GM12865 (cell line): ENCODE measurements at places on chromosomes 7 and 10.
A peak's percentile ranks its signal among the peaks of the same experiment; 100 is the strongest.

DNA sequence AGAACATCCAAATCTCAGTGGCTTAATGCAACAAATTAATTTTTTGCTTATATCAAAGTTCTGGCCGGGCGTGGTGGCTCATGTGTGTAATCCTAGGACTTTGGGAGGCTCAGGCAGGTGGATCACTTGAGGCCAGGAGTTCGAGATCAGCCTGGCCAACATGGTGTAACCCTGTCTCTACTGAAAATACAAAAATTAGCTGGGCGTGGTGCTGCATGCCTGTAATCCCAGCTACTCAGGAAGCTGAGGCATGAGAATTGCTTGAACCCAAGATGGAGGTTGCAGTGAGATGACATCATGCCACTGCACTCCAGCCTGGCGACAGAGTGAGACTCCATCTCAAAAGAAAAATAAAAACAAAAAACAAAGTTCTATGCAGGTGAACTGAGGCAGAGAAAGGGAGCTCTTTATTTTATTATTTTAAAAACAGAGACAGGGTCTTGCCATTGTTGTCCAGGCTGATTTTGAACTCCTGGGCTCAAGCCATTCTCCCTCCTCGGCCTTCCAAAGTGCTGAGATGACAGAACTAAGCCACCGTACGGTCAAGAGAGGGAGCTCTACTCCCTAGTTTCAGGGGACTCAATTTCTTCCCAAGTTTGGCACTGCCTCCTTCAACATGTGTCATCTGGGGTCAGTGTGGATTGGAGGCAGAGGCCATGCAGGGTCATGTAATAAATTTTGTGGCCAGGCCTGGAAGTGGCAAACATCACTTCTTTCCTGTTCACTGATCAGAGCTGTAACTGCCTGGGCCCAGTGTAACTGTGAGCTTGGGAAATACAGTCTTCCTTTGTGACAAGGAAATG lies 2.4 kb downstream of the ADCK2 start:
- DNase-seq, result no peak

GRCh38 chr7:96233528-96234154 lies 88.3 kb downstream of the SLC25A13 start:
- DNase-seq, result no peak

GRCh38 chr7:50589364-50589763 lies 24.2 kb upstream of the DDC start:
- no peak for DNase-seq

GRCh38 chr10:1190791-1191490 lies 134.8 kb downstream of the WDR37 start:
- DNase-seq, result no peak

DNA sequence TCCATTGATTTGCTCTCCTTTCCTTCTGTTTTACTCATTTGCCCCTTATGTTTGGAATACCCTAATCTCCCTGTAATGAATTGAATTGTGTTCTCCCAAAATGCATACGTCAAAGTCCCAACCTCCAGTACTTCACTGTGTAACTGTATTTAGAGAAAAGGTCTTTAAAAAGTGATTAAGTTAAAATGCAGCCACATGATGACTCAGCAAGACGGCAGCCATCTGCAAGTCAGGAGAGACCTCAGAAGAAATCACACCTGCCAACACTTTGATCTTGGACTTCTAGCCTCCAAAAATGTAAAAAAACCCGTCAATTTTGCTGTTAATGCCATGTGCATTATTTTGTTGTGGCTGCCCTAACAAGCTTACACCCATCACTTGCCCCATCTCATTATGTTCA lies 85.3 kb upstream of the PCLO start:
- DNase-seq, result no peak

DNA sequence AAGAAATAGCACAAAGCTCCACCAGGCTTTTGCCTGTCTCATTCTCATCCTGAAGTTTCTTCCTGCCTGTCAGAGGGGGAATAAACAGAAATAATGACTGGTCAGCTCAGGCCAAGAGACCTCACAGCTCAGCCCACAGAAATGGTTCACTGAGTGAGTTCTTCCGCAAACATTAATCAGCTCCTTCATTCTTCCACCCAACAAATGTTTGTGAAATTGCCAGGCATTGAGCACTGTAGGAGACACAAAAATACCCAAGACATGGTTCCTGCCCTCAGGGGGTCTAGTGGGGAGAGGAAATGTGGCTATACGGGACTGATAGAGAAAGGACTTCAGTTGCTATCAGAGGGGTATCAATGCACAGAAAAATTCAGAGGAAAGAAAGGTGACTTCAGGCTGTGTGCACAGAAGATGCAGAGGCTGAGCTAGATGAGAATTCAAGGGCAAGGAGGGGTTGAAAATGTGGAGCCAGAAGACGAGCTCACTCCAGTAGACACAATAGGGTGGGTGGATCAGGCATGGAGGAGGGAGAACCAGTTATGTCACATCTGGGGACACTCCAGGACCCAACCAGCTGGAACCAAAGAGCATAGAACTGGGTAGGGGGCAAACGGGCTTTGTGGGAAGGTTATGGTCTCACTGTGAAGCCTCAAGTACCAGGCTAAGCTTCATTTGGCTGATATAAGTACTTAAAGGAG lies 20.9 kb downstream of the MYOF start:
- DNase-seq, result no peak

GRCh38 chr10:34151931-34152330 lies 663.2 kb downstream of the PARD3 start:
- no peak for DNase-seq

DNA sequence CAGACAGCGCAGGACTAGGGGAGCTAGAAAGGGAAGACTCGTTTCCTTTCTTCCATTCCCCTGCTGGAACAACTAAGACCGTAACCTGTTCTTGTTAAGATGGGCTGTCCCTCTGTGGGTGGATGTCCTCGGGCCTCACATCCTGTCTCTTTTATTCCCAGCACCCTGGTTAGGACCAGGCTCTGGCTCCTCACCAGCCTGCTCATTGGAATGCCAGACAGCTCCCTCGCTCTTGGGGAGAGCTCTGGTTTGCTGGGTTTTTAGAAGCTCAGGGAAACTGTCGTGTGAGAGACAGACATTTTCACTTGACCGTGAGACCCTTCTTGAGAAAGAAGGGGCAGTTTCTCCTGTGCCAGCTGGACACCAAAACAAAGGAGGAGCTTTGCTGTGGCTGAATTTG lies 58.1 kb upstream of the HABP2 start:
- no peak for DNase-seq

DNA sequence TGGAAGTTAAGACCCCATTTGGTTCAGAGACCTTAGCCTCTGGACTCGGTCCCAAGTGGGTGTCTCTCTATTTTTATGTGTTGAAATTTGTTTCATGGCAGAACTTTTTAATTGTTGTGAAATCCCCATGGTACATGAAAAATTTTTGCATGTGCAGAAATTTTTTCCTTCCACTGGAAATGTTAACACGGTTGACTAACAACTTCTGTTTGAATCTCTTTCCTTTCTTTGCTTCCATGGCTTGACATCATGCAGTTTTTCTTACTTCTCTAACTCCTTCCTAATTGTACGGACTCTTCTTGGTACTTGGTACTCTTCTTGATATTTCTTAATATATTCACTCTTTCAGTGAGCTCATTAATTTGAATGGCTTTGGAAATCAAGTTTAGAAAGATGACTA lies 18.3 kb downstream of the MDFIC start:
- no peak for DNase-seq

DNA sequence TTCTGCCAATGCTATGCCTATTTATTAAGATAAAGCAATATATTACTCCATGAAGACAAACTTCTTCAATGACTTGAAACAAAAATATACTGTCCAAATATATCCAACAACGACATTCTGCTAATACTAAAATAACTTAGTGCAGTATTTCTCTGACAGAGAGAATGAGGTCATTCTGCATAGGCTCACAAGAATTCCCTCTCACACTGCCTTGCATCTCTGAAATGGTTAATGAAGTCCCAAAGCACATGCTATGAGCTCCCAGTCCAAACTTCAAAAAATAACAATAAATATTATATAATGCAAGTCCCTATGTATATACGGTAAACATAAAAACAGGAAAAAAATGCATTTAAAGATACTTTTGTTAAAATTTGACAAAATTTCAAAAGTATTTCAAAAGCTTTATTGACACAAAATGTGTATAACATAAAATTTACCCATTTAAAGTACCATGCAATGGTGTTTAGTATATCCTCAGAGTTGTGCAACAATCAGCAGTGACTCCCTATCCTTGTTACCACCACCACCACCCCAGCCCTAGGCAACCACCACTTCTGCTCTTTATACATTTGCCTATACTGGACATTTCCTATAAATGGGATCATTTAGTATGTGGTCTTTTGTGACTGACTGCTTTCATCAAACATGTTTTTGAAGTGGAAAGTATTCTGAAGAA lies 27.6 kb downstream of the CHCHD3 start:
- no peak for DNase-seq

DNA sequence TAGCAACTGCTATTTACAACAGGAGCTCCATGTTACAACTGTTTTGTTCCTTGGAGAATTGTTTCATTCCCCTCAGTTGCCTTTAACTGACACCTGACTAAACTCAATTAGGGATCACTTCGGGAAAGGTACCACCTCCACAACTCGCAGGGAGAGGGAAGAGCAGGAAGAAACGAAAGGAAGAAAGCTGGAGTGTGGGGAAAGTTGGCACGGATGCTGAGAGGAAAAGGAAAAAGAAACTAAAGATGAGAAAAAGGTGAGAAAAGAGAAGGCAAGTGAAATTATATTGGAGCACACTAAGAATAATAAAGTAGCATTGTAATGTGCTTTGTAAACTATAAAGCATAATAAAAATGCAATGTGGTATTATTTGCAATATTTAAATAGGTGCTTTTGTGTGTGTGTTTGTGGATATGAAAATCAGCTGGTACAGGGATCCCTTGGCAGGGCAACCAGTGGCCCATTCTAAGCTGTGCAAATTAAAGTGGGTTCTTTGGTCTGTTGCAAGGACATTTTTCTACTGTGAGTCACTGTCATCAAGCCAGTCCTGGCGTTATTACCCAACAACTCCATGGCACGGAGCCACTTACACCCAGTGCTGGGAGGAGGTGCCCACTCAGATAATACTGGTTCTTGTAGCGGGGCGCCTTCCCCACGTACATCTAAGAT lies 45.9 kb downstream of the HIPK2 start:
- no peak for DNase-seq

- DNase-seq, result no peak
Measured at GRCh38 chr7:132751244-132751647, 175.0 kb upstream of the PLXNA4 start.

GRCh38 chr10:78991187-78991586 lies 77.6 kb upstream of the ZMIZ1 start:
- DNase-seq, result peak; percentile 20

- no peak for DNase-seq
Measured at GRCh38 chr7:43220250-43220649, 107.8 kb downstream of the HECW1 start.

DNA sequence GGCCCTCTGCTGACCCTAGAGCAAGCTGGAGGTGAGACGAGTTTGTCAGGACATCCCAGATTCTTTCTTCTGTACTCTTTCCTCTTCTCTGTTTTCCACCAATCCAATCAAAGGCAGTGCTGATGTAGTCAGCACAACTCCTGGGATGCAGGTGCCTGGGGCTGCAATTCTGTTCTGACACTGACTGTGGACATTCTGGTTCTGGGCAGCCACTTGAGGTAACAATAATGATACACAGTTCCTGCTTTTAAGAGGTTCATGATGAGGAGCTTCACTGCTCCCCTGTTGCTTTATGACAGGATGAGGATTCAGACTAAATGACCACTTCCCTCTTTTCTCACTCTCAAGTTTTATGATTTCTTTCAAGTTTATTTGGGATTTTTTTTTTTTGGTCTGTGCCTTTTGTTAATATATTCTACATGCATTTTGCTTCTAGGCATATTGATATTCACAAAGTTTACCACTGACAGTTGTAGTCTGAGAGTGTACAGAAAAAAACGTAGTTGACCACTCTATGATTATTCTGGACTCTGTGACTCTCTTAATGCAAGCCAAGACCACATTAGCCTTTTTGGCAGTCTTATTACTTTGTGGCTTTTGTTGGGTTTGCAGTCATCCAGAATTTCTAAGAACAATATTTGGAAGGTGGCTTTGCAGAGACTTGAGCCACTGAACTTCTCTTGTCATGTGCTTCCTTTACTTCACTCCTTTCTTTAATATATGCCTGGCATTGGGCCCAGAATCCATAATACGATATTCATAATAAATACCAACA lies 247.6 kb downstream of the AUTS2 start:
- peak; percentile 26 for DNase-seq

DNA sequence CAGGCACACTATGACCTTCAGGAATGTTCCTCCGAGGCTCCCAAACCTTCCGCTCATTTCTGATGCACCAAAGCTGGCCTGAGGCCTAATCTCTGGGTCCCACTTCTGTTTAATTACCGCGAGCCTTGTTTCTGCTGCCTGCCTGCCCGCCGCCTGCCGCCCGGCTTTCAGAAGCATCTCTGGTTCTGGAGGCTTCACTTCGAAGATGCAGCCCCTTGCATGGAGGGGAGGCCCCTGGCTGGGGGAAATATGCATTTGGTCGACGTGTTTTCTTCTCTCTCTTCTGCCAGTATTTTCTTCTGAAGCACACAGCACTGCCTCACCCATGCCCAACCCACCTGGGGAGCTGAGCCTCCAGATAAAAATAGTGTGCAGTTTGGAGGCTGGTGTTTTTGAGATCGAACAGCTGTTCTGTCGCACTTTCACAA lies 166.9 kb downstream of the PAXIP1 start:
- no peak for DNase-seq

GRCh38 chr7:127718340-127718679 lies 66.3 kb downstream of the SND1 start:
- DNase-seq, result no peak

GRCh38 chr7:74291535-74291934 lies 2.3 kb downstream of the CLIP2 start:
- no peak for DNase-seq

DNA sequence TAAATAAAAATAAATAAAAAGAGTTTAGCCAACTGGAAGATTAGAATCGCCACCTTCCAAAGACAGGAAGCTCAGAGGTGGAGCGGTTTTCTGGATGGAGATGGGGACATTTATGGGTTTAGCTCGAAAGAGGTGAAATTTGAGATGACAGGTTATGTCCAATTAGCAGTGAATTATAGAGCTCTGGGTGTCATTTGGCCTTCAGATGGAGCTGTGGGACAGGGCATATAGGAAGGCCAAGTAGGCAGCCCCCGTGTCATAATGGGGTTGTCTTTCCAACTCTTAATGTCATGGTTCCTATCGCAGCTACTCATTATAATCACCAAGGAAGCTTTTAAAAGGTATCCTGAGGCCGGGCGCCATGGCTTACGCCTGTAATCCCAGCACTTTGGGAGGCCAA lies 21.0 kb upstream of the EEPD1 start:
- no peak for DNase-seq

GRCh38 chr7:55962014-55962413 lies 2.4 kb upstream of the NIPSNAP2 start:
- no peak for DNase-seq

DNA sequence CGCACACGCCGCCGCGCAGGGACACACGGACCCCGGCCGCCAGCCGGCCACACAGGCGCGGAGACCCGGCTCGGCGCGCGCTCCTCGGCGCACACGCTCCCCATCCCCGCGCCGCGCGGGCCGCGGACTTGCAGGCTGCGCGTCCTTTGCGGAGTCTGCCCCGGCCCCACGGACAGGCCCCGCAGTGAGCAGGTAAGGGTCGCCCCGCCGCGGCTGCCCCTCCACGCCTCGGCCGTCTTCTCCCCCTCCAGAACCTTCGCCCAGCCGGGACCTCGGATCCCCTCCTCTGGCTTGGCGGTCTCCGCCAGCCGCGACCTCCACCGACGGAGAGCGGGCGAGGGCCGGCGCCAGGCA lies 356 bp downstream of the ADCYAP1R1 start:
- DNase-seq, result no peak
